CD4-positive, alpha-beta T cell treated with Interleukin-15 for 4 hours (primary cell): ENCODE measurements at places on chromosomes 5 and 9.

DNA sequence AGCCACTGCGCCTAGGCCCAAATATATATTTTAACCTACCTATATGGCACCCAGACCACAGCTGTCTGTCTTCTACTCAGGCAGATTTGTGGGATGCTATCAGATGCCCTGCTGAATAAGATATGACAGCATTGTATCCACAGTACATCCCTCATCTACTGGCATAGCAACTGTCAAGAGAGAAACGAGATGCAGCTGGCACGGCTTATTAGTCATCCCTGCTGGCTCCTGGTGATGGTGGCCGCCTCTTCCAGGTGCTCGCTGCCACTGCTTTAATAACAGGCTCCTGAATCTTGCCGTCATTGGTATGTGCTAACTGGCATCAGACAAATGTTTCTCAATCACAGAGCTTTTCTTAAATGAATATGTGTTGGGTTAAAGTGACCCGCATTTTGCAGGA, 34.0 kb downstream of the B4GALT1 start:
- DNase-seq, result no peak

- DNase-seq, result no peak
Observed at GRCh38 chr9:101675341-101675740, 63.1 kb downstream of the GRIN3A start.

DNA sequence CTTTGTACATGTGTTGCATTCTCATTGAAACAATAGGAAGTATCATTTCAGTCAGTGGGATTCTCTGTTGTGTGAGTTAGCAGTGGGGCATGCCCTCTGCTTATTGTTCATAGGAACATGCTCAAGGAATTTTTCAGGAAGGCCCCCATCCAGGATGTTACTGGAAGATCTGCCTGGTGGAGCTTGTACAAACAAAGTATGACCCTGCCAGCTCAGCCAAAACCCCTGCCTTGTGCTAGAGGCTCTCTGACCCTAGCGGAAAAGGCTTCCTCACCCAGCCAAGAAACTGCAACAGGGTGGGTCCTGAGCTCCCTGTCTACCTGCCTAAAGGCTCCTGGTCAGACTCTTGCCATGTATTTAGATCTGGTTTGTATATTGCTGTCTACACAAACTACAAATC, 43.2 kb downstream of the MRRF start:
- DNase-seq, result no peak

- DNase-seq, result no peak
Observed at GRCh38 chr5:141732417-141732816, 50.4 kb upstream of the ARAP3 start.

- DNase-seq, result peak; percentile 59
Observed at GRCh38 chr5:151745071-151745705, 13.2 kb downstream of the ATOX1 start.

DNA sequence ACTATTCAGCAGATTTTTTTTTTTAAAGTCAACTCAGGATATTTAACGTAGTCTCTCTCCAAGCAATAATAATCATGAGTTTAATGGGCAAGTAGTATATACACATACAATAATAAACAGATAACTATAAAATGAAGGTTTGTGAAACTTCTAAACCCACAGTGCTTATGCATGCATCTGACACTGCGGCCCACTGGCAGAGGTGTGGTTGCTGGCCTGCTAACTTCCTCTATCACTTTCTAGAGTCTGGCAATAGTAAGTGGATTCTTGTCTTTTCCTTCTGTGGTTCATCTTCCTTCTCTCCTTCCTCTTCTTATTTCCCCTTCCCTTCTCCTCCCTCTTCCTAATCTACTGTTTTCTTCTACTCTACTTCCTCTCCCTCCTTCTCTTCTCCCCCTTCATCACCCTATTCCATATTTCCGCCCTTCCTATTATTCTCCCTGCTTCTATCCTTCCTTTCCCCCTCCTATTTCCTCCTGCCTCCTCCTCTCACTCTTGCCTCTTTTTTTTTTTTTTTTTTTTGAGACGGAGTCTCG, 18.6 kb upstream of the AGXT2 start:
- DNase-seq, result no peak

DNA sequence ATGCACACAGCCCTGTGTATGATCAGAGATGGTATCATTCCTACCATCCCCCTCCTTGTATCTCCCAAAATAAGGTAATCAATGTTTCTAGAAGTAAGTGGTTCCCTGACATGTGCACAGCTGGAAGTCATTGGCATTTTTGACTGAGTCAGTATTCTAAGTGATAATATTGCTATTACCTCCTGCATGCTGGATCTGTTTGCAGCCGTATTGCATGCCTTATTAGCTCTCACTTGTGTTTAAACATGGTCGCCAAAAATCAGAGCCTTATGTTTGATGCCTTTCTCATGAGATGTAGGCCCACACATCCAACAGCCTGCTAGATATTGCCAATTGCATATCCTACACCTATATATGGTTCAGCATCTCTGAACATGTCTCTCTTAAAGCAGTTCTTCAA, 254.3 kb downstream of the CDH12 start:
- DNase-seq, result no peak

DNA sequence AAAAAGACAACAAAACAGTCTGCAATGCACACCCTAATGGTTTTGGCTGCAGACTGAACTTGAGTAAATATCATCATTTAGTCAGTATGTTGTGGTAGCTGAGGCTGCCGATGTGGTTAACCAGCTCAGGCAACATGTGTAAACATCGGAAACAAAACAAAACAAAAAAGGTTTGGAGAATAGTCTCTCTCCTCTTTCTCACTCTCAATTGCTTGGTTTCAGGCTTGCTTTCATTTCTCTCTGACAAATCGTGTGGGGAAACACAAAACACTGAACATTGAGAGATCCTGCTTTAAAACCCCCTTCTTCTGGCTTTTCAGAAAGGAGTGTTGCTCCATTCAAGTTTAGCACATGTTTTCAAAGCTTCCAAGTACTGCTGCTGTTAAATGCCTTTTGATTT, 453.3 kb downstream of the BNC2 start:
- DNase-seq, result no peak

DNA sequence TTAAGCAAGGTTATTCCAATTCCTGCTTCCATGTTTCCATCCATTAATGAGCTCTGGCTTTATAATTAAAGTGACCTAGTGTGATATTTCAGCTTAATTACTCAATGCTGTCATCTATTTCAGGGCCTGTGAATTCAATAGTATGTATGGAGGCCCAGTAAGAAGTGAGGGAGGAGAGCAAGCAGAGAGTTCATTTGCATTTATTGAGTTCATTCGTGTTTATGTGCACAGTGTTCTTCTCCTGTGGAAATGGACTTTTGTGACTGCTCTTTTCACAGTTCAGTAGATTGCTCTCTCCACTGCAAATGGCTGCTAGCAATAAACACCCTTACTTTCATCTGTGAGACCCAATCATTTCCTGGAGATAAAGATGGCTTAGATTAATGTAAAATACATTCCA, 130.9 kb downstream of the CEMIP2 start:
- no peak for DNase-seq

DNA sequence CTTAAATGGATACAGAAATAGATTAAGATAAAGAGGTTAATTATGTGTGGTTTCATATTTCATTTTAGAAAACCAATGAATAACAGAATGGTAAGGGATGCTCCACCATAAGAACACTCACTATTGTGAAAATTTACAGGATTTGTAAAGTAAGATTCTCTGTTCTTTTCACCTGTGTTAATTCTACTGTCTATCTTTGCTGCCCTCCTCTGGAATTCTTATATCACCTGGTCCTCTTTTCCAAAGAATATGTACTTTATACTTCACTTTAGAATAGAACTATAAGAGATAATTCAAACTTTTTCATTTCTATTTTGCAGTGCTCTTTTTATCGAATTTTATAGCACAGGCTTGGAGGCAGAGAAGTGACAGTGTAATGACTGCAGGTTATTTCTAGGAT, 213.4 kb downstream of the LURAP1L start:
- no peak for DNase-seq

DNA sequence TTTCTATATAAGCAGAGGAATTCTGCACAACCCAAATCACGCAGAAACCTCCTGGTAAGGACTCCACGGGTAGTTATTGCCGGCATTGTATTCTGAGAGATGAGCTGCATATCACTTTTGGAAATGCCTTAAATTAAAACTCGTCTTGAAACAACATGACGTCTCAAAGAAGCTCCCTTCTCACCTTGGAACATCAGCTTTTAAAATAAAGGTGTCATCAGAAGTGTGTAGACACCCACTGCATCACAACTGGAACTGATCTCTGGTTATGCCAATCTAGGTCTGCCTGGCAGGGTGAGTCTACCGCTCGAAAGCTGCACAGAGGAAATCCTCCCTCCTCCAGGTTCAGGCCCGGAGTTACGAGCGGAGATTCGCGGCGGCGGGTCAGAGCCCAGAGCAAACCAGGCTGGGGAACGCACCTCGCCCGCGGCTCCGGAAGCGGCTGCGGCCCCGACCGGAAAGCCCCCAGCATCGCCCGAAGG, 974 bp upstream of the SLC12A2 start:
- DNase-seq, result no peak

DNA sequence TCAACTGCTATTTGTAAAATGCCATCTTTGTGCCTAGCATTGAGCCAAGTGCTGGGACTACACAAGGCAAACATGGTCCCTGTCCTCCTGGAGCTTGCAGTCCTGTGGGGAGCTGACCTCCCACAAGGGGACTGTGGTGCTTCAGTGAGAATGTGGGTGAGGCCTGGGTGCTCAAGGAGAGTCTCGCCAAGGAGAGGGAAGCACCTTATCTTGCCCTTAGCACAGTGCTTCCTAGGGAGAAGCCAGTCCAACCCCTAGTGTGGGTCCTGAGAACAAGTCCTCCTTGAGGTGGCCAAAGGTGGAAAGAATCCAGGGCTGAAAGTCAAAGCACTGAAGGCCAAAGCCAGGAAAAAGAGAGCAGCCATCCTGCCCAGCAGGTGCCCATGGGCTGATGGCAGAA, 31.1 kb upstream of the MVB12B start:
- DNase-seq, result no peak

DNA sequence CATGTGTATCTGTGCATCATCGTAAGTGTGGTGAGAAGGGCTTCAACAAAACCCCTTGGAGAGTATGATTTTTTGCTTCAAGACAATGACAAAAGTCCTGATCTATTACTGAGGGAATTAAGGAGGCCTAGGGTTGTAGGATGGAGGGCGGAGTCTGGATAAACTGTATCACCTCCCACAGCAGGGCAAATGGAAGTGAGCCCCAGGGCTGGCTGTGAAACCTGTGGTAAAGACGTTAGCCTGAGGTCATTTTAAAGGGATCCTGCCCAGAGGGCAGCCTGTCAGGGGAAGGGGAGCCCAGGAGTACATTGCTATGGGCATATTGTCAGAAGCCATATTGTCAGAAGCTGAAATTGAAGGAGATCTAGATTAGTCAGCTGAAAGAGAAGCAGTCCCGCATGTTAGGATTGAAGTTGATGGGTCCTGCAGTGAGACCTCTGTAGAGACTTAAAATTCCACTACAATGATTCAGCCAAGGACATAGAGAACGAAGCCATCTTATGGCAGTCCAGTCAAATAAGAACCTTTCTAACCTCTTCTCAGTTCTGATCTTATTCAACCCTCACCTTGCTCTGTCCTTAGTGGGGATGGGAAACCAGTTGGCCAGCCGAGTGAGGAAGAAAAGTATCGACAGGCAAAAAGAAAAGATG, 26.9 kb downstream of the ADGRV1 start:
- no peak for DNase-seq

DNA sequence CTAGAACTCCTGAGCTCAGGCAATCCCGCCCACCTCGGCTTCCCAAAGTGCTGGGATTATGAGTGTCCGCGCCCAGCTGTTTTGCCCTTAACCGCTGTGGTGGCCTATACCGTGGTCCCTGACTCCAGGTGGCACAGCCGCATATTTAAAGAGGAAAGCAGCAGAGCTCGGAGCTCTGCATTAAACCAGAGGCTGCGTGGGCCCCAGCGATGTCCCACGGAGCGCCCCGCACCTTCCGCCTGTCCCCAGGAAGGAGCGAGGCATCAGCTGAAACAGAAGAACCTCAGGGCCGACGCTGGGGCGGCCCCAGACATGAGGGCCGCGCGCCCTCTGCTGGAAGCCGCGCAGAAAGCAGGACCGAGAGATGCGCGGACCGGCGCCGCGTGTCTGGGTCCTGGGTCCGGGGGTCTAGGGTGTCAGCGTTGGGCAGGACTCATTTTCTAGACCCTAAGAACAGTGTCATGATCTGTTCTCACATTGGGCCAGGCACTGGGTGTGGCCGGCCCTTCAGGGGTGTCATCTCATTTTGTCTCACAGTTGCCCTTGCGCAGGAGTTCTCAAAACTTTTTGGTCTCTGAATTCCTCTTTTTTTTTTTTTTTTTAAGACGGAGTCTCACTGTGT, 37.7 kb downstream of the LAMC3 start:
- peak; percentile 57 for DNase-seq

DNA sequence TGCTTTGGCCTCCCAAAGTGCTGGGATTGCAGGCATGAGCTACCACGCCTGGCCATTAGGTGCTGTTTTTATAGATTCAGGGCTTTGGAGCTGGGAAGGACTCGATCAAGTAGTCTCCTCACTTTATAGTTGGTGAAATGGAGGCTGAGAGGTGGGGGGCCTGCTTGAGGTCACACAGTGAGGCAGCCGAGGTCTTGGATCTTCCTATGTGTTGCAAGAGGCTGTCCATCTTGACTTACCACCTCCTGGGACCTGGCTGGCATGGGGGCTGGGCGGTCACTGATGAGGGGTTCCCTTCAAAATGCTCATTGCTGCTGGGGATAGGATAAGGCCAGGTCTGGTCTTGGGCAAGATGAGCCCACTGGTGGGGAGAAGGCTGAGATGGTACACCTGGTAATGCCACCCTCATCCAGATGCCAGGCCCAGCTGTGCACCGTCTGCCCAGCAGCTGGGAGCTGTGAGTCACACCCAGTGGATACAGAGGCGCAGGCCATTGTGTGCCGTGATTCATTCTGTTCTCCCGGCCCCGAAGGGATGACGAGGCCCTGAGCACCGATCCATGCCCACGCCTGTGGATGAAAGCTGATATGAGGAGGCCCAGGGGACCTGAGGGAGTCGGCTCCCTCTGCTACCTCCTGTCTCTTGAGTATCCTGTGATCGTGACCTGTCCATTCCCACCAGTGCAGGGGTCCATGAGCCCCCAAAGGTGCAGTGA, 10.5 kb upstream of the NDST1 start:
- DNase-seq, result no peak

- DNase-seq, result no peak
Observed at GRCh38 chr9:116250891-116251290, 97.3 kb downstream of the PAPPA start.

DNA sequence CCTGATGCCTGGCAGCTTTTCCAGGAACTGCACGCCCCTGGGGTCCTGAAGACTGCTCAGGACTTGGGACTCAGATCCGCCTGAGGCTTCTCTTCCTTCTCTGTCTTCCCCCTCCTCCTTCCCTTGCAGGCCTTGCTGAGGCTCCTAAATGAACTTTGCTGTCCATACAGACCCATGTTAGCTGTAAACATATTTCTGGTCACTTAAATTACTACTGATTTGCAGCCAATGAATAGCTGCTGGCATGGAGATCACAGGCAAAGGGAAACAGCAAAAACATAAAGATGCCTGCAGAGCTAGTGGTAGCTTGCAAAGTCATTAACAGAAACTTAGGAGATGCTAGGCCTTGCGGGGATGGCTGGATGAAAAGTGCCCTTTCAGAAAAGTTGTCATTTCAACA, 261.9 kb downstream of the GADD45G start:
- no peak for DNase-seq

GRCh38 chr5:73858776-73859175, 232.8 kb downstream of the ARHGEF28 start:
- no peak for DNase-seq

GRCh38 chr9:124802426-124802825, 25.5 kb downstream of the OLFML2A start:
- no peak for DNase-seq
